Activated CD4-positive, alpha-beta T cell treated with anti-CD3 and anti-CD28 coated beads, Interleukin-2, Interleukin-6, amounts not matched to agents 100 ng/mL and 50 ng/mL, durations not matched to agents 16 hours and 8 hours (primary cell): ENCODE measurements at places on chromosomes 12 and 14.
A peak's percentile ranks its signal among the peaks of the same experiment; 100 is the strongest.

DNA sequence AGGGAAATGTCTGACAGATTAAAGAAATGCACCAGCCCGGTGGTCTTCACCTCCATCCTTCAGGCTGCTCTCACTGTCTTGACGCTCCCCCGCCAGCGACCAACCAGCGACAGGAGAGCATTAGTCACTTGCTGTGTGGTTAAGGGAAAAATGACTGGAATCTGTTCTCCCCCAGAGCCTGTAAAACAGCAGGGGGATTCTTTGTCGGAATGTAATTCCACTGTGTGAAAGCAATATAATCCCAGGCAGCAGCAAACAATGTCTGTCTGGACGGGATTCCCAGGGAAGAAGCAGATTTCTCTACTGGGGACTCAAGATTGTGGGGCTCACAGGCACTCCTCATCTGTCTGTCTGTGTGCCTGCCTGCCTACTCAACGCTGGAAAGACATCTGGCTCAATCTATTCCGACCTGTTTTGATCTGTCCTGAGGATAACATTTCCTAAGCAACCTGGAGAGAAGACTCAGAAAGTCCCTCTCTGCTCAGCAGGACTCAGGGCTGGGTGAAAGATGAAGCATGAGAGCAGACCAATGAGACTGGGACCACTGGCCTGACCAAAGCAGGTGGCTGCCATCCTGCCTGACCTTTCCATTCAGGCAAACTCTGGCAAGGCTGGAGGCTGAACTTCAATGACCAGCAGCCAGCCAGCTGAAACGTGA, 54.6 kb downstream of the NUAK1 start:
- no peak for DNase-seq

DNA sequence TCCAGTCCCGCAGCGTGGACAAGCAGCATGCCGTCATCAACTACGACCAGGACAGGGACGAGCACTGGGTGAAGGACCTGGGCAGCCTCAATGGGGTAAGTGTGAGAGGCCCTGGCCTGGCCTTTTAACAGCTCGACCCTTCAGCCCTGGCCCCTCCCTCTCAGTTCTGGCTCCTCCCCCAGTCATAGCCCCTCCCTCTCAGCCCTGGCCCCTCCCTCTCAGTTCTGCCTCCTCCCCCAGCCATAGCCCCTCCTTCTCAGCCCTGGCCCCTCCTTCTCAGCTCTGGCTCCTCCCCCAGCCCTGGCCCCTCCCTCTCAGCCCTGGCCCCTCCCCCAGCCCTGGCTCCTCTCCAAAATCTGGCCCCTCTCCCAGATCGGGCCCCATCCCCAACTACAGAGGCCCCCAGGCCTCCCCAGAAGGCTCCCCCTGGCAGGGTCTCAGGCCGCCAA, 11.2 kb downstream of the CEP170B start:
- DNase-seq = peak; percentile 54

DNA sequence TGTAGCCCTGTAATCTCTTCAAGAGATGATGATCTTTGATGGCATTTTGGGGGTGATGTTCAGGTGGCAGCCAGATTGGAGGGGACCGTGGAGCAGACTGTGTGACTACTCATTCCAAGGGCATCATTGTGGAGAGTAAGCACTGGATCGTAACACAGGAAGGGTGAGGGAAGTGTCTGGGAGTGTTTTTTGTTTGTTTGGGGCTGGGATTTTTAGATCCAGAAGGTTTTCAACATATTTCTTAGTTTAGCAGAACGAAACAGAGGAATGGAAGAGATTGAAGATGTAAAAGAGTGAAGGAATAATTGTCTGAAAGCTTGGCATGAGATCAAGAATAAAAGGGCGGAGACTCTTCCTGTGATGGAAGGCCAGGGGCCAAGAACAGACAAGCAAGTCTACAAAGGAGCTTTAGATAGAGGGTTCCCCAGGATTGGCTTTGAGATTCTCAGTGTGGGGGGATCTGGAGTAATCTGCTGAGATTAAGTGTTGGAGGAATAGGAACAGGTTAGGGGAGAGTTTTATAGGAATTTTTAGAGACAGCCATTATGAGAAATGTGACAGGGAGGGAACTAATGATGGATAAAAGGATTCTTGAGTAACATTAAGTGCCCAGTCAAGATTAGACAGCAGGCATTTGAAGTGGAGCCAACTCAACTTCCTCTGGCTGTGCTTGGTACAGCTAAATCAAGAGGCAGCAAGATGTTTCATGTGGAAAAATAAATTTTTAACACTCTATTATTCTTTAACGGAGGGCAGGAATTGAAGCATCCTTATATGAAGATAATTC, 79.7 kb upstream of the REP15 start:
- DNase-seq = no peak

- no peak for DNase-seq
These were observed 13.1 kb downstream of the PTCSC3 start for GRCh38 chr14:36163451-36163850.

GRCh38 chr12:96994900-96995299, 87.8 kb downstream of the NEDD1 start:
- no peak for DNase-seq

DNA sequence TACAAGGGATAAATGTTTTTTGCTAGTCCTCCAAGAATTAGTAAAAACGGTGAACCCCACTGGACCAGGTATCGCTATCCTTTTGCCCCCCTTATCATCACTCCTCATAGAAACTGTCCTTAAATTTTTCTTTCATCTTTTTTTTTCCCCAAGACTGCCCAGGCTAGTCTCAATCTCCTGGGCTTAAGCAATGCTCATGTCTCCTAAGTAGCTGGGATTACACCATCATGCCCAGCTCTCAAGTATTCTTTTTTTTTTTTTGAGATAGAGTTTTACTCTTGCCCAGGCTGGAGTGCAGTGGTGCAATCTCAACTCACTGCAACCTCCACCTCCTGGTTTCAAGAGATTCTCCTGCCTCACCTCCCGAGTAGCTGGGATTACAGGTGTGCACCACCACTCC, 9.7 kb downstream of the IRF2BPL start:
- no peak for DNase-seq

GRCh38 chr12:77754086-77754485, 76.6 kb upstream of the NAV3 start:
- DNase-seq = no peak

GRCh38 chr12:57553343-57554202, 3.7 kb downstream of the KIF5A start:
- DNase-seq = no peak

DNA sequence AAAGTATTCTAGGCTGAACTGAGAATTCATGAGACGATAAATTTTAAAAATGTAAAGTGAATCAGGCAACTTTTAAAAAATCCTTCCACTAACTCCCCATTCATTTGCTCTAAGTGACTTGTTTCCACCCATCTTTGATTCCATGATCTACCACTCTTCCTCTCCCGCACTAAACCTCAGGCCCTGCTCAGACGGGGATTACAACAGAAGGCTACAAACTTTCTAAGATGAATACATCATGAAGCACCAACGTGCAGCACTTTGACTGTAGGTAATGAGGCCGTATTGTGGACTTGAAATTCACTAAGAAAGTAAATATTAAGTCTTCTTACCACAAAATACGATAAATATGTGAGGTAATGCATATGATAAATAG, 30.0 kb downstream of the TMEM132D start:
- no peak for DNase-seq

DNA sequence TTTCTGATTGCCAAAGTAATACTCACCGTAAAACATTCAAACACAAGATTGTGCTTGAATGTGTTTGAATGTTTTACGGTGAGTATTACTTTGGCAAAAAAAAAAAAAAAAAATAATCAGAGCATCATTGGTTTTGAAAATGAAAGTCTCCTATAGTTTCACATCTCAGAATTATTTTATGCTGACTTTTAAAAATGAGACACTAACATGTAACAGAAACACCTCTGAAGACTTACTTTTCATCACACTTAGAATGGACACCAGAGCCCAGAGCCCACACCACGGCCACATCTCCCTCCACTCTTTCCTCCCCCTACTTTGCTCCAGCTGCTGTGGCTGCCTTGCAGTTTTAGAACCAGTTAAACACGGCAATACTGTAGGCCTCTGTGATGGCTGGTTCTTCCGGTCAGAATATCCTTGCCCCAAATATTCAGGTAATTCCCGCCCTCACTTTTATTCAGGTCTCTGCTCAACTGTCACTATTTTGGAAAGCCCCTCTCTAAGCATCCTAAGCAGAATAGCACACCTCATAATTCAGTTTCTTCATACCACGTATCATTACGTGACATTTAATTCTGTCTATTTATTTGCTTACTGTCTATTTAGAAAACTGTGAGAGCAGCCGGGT, 138.9 kb upstream of the MAX start:
- DNase-seq = no peak

- peak; percentile 75 for DNase-seq
These were observed 198.9 kb downstream of the EPS8 start for GRCh38 chr12:15590180-15590826.

GRCh38 chr12:130463818-130464670, 126.4 kb downstream of the PIWIL1 start:
- no peak for DNase-seq

DNA sequence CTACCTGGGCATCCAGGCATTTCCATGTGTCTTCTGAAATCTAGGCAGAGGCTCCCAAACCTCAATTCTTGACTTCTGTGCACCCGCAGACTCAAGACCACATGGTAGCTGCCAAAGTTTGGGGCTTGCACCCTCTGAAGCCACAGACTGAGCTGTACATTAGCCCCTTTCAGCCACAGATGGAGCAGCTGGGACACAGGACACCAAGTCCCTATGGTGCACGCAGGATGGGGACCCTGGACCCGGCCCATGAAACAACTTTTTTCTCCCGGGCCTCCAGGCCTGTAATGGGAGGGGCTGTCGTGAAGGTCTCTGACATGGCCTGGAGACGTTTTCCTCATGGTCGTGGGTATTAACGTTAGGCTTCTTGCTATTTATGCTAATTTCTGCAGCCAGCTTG, 330.0 kb downstream of the RERGL start:
- no peak for DNase-seq

- DNase-seq = no peak
These were observed 379.4 kb downstream of the RPS29 start for GRCh38 chr14:49206828-49207227.

DNA sequence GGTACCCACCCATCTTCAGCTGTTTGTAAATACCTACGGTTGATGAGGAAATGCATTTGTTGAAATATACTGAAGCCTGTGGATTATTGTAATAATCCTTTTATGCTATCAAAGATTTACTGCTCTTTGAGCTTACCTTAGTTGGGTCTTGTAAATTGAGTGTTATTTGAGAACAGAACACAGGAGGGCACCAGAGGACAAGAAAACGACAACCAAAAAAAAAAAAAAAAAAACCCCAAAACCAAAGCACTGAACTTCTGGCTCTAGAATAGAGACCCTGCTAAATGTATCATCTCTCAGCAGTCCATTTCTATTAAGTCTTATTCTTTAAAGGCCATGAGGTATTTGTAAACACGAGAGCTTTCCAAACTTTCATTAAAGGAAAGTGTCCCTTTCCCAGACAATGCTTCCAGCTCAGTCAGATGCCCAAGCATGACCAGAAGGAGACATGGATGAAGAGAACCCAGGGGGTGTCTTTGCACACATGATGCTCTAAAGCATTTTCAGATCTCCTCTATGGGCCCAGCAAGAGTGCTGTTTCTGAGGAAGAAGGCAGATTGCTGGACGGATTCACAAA, 763.9 kb downstream of the NRXN3 start:
- peak; percentile 14 for DNase-seq

DNA sequence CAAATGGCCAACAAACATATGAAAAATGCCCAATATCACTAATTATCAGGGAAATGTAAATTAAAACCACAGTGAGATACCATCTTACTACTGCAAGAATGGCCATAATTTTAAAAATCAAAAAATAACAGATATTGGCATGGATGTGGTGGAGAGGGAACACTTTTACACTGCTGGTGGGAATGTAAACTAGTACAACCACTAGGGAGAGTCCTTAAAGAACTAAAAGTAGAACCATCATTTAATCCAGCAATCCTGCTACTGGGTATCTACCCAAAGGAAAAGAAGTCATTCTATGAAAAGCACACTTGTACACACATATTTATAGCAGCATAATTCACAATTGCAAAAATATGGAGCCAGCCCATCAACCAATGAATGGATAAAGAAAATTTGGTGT, 459.7 kb downstream of the GXYLT1 start:
- no peak for DNase-seq

- no peak for DNase-seq
These were observed 33.9 kb upstream of the CCDC91 start for GRCh38 chr12:28156362-28156761.

DNA sequence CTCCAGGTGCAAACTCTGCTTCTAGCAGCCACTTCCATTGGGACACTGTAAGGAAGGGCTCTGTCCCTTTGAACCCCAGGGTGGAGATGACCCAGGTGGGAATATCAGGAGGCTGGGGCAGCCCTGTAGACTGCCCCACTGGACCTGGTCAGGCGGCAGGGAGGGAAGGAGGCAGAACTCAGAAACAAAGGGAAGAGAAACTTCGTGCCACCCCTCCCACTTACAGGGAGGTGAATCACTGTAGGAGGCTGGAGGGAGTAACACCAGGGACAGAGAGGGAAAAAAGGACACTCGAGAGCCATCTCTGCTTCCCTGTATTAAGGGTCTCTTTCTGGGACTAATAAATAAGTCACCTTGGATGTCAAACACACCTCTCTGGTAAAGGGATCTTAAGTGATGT, 37.4 kb downstream of the ISCA2 start:
- DNase-seq = no peak

DNA sequence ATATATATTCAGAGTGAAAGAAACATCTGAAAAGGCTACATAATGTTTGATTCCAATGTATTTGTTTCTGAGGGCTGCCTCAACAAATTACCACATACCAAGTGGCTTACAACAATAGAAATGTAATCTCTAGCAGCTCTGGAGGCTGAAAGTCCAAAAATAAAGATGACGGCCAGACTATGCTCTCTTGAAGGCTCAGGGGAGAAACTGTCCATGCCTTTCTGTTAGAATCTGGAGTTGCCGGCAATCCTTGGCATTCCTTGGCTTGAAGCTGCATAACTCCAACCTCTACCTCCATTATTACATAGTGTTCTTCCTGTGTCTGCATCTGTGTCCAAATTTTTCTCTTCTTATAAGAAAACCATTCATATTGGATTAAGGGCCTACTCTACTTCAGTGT, 68.1 kb upstream of the PLEKHG7 start:
- no peak for DNase-seq

- DNase-seq = no peak
These were observed 417.5 kb downstream of the NPAS3 start for GRCh38 chr14:33356181-33356580.

DNA sequence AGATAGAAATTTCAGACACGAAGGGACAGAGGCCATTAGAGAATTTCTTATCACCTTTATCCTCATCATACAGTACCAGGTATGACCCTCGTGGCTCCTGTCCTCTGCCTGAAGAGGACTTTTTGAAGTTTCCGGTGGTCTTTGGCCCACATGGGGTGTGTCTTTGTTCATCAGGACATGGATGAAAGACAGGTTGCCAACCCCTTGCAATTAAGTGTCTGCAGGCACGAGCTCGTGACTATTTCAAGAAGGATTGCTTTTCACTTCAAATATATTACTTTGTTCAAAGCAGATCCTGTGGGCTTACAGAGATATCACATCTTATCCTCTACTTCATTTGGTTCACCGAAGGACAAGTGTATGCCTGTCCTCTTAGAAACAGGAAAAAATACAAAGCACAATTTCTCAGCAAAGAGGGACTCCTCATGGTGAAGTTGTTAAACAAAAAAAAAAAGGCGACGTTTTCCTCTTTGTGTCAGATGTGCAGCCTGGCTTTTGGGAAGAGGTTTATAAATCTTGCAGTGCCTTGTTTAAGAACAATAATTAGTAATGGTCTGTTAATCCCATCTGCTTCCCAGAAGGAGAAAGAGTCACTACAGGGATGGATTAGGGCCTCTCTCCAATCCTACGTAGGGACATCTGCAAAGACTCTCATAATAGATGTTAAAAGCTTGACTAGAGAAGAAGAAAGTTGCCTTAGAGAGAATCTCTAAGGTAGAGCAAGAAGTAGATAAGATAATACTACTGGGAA, 13.5 kb upstream of the FAM234B start:
- DNase-seq = no peak
